Kidney (tissue), 22 donors: ENCODE measurements at places on chromosomes 7 and 10. TPM values are rescaled to one million over a fixed set of nuclear protein-coding genes. Genes with fewer than 3 reads are reported as not detected.

DNA sequence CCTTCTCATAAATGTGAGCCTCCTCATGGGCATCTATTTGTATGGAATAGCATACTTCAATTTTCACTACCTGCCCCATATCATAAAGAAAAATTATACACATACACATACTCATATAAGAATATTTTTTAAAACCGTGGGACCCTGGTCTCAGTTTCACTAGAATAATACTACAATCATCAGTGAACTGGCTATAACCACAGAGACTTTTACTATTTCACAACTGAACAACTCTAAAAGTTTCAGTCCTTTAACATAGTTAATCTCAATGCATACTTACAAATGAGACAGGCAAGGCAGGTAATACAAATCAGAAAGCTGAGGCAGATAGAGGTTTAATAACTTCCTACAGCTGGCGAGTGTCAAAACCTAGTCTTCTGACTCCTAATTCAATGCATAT lies 83.1 kb downstream of the LRRN3 start:
- no peak for DNase-seq

DNA sequence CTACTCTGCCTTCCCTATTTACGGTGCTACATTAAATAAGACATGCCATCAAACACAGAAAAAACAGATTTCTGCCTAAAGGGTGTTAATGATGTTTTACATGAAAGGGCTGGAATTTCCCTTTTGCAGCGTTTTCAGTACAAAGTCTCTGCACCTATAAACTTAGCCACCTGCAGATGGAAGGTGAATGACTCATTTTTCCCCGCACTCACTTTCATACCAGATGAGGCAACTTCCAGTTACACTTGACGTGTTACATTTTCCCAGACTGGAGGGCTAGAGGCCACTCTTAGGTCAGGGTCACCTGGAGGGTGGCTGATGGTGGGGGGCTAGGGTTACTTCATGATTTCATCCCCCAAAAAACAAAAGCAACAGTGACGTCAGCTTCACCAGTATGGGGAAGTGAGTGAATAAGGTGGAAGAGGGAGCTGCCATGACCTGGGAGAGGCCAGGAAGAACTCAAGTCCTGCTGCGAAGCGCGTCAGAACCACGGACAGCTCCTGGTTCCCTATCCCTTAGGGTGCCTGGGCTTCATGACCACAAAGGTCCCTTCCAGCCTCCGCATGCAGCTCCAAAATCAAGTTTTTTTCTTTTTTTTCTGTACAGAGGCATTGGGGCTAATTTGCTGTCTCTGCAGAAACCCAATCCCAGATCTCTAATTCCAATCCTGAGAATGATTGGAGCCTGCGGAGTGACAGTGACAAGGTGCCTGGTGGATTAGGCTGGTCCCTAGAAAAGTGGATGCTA lies 94.0 kb downstream of the ADARB2 start:
- DNase-seq: peak; percentile 82

DNA sequence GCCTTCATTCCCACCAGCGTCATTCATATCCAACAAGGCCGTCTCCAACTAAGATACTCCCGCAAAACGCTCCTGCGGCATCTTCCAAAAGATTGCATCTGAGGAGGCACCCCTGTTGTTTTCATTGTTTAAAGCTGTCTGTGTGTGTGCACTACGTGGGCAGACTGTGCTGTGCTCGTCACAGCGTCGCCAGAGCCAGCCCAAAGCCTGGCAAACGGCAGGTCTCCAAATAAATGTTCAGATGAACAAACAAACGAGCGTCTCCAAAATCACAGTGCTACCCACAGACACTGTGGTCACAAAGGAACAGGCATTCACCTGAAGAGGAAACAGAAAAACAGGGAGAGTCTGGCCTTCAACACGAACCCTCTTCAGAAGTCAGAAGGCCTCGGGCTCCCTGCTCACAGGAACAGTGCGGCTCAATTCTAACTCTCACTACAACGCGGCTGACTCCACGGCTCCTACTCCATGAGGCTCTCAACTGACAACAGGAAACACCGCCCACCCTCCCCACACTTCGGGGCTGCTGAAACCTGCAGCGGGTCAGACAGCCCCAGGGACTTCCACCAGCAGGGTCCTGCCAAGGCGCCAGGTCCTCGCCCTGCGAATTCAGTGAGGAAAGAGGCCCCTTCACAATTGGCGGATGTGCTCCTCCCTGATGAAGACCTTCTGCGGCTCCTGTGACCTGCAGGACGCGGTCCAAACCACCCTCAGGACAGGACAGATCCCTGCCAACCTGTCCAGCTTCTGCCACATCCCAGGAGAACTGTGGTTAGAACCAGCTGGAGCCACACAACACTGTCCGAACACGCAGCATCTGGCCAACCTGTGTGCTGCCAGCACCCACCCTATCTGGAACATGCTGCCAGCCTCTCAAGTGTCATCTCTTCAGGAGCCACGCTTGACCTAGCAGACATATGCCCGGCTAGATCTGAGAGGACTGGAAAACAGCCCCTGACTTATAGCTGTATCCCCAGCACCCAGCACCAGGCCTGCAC lies 36.1 kb downstream of the MAD1L1 start:
- DNase-seq: peak; percentile 33

DNA sequence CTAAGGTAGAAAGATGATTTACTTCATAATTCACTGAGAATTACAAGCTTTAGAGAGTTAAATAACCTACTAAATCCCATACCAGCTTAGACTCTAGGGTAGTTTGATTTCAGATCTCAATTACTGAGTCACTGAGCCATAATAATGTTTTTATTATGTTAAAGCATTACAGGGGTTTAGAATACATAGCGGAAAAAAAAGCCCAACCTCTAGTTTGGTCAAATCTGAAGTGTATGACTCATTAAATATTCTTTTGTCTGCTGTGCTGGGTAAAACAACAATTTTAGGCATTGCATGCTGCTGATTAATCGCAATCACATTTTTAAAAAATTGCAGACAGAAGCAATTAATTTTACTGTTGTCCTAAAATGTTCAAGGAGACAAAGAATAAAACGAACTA lies 48.5 kb downstream of the MALRD1 start:
- DNase-seq: no peak

- no peak for DNase-seq
Measured at GRCh38 chr7:139915864-139916716, 87.0 kb downstream of the TBXAS1 start.

- DNase-seq: no peak
Measured at GRCh38 chr10:47295411-47295810, 4.6 kb upstream of the GDF10 start.

DNA sequence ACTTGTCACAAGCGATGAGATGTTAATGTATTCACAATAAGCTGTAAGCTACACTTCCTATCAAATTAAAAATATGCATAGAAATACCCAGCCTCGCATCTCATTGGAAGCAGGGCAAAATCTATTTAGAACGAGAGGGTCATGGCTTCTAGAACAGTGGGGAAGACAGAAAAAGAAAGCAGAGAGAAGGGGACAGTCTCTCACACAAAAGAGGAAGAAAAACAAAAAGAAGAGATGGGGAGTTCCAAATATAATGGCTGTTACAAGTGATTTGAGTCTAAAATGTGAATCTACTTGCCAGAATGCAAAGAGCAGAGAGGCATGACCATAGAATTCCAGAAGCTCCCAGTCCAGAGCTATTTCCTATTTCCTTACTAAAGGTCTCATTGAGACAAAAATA lies 13.8 kb downstream of the LRRN3 start:
- DNase-seq: no peak

GRCh38 chr7:156792611-156793010 lies 100.4 kb downstream of the LMBR1 start:
- no peak for DNase-seq

DNA sequence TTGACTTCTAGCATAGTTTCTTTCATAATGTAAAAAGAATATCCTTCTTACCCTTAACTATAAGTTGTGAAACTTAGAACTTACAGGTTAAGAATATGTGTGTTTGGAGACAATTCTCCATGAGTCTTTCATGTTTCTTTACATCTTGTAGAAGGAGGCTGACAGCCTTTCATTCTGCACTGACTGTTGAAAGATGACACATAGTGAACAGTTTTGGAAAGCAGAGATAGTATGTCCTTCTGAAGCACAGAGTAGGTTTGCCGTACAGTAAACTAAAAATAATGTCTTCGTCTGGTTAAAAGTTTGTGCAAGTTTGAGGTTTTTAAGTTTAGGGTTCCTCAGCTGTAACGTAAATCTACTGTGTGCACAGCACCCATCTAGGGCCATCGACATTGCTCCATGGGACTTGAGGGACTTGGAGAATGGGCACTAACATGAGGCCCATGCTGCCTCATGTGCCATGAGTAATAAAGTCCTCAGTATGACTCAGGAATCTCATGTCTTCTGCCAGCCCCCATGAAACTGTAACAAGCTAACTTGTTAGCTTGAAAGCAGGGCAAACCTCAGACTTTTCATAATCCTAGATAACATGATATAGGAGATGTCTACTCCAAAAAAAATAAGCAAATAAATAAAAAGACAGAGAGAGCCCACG lies 24.5 kb upstream of the ELAPOR2 start:
- no peak for DNase-seq

DNA sequence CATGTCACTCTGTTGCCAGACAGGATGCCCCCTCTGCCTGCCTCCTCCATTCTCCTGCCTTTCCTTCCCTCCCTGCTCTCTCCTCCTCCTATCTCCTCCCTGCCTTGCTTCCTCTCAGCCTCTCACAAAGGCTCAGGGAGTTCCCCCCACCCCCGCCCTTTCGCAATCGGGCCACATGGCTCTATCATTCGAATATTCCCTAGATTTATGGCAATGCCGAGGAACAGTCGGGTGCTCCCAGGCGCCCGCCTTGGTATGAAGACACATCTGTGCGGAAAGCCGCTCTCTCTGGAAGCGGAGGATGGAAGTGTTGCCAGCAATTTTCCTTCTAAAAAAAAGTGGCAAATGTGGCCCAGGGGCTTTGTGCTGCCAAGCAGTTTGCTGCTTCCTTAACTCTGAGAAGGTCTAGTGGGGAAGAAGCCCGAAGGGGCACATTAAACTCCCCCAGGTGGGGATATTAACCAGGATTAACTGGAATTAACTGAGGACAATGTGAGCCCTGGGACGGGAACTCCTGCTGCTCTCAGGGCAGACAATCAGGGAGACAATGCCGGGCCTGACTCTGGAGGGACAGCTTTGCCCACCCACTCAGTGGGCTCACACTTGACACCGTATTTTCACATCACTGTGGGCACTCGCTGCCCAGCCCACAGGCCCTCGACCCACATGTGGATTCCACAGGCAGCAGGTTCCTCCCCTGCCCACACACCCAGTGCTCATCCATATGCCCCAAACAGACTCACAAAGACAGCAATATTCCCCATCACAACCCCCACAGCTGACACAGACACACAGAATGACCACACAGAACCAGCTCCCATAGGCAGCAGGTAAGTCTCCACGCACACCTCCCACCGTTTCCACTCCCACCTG lies 88.4 kb upstream of the SMNDC1 start:
- DNase-seq: peak; percentile 59

GRCh38 chr10:43674553-43675210 lies 26.0 kb upstream of the ZNF32 start:
- no peak for DNase-seq

- no peak for DNase-seq
Measured at GRCh38 chr10:109405338-109405737, 518.0 kb downstream of the XPNPEP1 start.

- DNase-seq: no peak
Measured at GRCh38 chr10:111990734-111991133, 192.8 kb downstream of the GPAM start.

DNA sequence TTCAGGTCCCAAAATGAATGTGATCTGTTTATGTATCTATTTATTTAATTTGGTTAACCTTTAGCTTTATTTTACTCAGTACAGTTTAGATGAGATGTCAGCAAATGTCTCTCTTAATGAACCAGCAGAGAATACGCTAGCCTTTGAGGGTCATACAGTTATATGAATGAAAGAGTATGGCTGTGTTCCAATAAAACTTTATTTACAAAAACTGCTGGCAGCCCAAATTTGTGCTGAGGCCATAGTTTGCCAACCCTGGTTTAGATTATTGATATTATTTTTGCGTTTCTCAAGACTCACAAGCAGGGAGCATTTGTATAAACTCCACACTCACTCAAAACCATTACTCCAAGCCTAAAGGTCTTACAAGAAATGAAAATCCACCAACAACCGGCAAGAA lies 323.4 kb upstream of the NRP1 start:
- no peak for DNase-seq

DNA sequence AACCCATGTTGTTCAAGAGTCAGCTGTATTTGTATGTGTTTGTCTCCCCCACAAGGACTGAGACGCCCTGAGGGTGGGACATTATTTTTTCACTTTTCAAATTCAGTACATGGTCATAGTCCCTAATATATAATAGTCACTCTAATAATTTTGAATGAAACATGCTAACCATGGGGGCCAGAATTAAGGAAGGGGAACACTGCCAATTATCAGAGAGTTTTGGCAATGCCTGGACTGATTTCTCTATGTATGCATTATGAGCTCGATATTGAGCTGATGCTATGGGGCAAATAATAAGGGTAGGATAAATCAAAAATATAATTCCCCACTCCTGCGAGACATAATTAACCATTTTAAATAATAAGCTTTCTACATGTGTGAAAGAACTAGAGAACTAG lies 87.4 kb downstream of the CPED1 start:
- DNase-seq: no peak

- DNase-seq: no peak
Measured at GRCh38 chr7:39623732-39624441, 515 bp downstream of the RALA start.

- no peak for DNase-seq
Measured at GRCh38 chr10:88437411-88437810, 145.7 kb downstream of the RNLS start.

- no peak for DNase-seq
Measured at GRCh38 chr7:24962418-24962962, 17.5 kb downstream of the OSBPL3 start.

Gene TMEM213
- polyA plus RNA-seq: 96.9 TPM

Gene H2BK1
- not detected for polyA plus RNA-seq

Gene ATRNL1
- 2.4 TPM for polyA plus RNA-seq

Gene CNPY1
- polyA plus RNA-seq: not detected

Gene SLC26A3
- 0.32 TPM for polyA plus RNA-seq
